ENCODE measurements at places on chromosomes 5 and 9. TPM values are rescaled to one million over a fixed set of nuclear protein-coding genes. Genes with fewer than 3 reads are reported as not detected.

ZNF483 gene
- 2.8 TPM for total RNA-seq

ADAMTS16 gene
- total RNA-seq = not detected

KIF20A gene
- total RNA-seq = 29.3 TPM

PCDHGA6 gene
- 0.22 TPM for total RNA-seq

OLFM1 gene
- not detected for total RNA-seq

EFNA5 gene
- not detected for total RNA-seq

PHYHD1 gene
- total RNA-seq = not detected

C9orf153 gene
- total RNA-seq = 0.27 TPM

RASGRF2 gene
- total RNA-seq = 11.1 TPM

TEK gene
- not detected for total RNA-seq

CCDC112 gene
- 2.2 TPM for total RNA-seq

FBN2 gene
- 0.20 TPM for total RNA-seq

ADGRD2 gene
- total RNA-seq = not detected

ROPN1L gene
- not detected for total RNA-seq

AMACR gene
- total RNA-seq = 11.3 TPM

- DNase-seq = no peak
These were observed 276.4 kb downstream of the CDK5RAP2 start for GRCh38 chr9:120303519-120303918.

DNA sequence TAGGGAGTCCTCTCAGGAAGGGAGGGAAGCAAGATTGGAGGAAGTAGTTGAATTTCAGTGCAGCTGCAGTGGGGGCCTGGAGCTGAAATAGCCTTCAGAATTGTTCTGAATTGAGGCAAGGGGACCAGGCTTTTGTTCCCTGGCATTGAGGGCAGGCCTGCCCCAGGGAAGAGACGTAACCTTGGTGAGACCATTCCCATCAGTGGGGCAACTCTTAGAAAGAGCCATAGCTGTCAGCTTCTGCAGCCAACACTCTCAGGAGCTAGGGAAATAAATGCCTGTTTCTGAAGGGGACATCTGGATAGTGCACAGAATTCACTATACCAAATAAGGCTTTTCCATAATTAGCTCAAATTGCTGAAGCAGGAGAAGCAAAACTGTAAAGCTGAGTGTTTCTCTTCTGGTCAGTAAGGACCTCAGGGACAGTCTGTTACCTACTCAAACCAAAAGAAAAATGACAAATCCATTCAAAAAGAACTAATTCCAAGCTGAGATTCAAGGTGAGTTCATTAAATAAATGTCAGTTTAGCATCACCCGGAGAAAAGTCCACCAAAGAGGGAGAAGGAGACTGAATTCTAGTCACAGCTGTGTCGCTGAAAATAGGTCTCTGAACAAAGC lies 44.0 kb downstream of the LYRM7 start:
- DNase-seq = no peak

GRCh38 chr5:92635001-92635461 lies 946.0 kb downstream of the NR2F1-AS1 start:
- no peak for DNase-seq

DNA sequence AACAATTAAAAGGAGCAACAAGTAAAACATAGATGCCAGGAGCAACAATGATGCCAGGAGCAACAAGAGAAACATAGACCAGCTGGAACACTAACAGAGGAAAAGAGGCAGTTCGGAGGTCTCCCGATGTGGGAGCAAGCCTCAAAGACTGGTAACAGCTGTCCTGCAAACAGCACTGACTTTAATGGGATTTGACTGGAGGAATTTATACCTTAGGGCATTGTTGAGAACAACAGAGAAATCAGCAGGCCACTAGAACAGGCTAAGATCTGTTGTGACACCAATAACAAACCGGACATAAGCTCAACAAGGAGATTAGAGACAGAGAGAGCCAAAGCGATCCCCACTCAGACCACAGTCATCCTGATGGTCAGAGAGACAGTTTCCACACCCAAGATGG lies 11.8 kb upstream of the SYK start:
- no peak for DNase-seq

GRCh38 chr9:97749928-97750327 lies 52.8 kb upstream of the XPA start:
- DNase-seq = no peak

DNA sequence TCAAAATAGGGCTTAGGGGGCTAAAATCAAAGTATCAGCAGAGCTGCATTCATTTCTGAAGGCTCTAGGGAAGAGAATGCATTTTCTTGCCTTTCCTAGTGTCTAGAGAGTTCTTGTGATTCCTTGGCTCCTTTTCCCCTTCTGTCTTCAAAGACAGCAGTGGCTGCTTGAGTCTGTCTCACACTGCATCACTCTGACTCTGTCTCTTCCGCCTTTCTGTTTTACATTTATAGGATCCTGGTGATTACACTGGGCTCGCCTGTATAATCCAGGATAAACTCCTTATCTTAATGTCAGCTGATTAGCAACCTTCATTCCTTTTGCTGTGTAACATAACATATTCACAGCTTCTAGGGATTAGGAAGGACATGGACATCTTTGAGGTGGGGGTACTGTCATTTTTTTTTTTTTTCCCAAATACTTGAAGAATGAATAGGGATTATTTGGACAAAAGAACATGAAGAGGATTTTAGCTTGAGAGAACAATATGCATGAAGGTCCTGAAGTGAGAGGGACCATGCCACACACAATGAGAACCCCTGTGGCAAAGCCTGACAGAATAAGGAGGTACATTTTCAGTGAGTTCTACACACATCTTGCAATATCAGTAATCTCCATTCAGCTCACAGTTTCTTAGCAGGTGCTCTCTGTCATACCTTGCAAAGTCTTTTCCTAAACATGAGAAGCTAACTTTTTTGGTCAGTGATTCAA lies 267.6 kb downstream of the FAM170A start:
- DNase-seq = no peak

DNA sequence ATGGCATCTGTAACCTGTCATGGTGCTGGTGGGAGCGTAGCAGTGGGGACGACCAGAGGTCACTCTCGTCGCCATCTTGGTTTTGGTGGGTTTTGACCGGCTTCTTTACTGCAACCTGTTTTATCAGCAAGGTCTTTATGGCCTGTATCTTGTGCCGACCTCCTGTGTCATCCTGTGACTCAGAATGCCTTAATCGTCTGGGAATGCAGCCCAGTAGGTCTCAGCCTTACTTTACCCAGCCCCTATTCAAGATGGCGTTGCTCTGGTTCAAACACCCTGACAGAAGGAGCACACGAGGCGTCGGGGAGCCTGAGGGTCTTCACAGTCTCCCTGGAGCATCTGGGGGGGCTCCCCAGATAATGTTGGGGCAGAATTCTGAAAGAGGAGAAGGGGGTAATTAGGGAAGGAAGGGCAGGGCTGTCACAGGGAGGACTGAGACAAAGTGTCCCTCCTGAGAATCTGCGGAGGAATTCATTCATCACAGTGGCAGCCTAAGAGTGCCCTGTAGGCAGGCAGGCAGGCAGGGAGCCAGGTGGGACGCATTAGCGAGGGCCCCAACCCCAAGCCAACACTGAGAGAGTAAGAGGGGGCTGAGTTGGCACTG lies 21.3 kb upstream of the NCS1 start:
- no peak for DNase-seq

DNA sequence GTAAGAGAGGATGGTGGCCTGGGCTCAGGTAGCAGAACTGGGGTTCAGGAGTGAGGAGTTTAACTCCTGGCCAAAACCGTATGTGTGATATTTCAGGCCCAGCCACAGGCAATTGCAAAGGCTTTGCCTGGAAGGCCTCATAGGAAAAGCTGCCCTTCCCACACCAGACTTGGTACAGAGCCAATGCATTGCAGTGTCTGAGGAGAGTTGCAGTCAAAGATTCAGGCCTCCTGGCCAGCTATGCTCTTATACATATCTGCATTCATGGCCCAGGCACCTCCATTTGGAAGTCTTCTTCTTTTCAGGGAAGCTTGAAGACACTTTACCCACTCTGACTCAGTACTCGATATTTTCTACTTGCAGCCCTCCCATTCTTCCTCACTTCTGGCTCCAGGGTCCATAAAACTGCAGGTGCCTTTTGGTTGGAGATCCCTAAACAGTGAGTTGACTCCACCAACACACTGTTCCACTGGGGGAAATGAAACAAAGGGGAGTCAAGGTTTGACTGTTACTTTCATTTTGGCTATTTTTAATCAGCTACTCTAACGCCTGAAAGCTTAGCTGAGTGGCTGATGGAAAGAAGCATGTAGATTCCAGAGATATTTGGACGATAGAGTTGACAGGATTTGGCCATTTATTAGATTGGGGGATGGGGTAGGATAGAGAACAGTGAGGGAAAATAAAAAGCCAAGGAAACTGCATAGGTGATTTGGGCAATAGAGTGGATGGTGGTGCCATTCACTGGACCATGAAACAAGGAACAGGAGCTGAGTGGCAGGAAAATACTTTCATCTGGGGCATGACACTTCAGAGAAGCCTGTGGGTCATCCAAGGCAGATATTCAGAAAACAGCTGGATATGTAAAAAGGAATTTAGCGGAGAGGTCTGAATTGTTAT lies 30.6 kb upstream of the IL33 start:
- no peak for DNase-seq

GRCh38 chr5:16508730-16509531 lies 43.3 kb upstream of the ZNF622 start:
- no peak for DNase-seq

- no peak for DNase-seq
These were observed 160.1 kb downstream of the GNAQ start for GRCh38 chr9:77871483-77871882.

DNA sequence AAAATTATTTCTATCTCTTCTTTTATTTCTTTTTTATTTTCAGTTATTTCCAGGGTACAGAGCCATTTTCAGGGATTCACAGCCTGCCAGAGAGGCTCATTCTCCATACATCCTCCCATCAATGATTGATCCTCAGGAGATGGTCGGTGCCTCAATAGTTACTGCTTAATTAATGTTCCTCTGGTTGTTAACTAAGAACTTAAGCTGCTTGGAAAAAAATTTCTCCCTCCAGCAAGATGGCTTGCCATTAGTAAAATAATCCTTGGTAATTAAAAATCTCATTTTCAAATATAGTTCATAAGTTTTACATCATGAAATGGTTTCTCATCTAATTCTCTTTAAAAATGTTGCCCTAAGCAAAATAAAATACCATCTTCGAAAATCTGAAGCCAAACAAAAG lies 20.0 kb downstream of the MARCHF11 start:
- DNase-seq = no peak

GRCh38 chr5:10400831-10401230 lies 40.8 kb upstream of the ROPN1L start:
- no peak for DNase-seq

- DNase-seq = no peak
These were observed 1.6 kb upstream of the RPS6 start for GRCh38 chr9:19381656-19382055.

- no peak for DNase-seq
These were observed 499.2 kb downstream of the CDH18 start for GRCh38 chr5:19488786-19489185.

- DNase-seq = no peak
These were observed 20.7 kb upstream of the EGFLAM start for GRCh38 chr5:38237681-38238080.

DNA sequence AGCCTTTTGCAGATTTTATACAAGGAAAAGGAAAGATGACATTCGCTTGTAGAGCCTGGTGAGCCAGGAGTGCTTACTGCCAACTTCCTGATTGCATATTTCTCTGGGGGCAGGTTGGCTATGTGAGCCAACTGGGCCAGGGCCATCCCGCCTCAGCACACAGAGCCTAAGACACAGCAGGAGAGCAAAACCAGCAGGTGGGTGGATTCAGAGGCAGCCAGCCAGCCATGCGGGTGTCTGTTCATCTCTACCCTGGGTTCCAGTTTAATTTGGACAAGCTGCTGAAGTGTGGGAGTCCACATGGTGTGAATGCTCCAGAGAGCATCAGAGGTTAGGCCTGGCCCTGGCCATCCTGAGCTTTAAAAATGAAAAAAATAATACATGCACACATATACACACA lies 291.4 kb downstream of the ARHGEF28 start:
- no peak for DNase-seq

- no peak for DNase-seq
These were observed 463.1 kb downstream of the NR2F1-AS1 start for GRCh38 chr5:93117751-93118531.

- DNase-seq = no peak
These were observed 6.5 kb upstream of the FBXL7 start for GRCh38 chr5:15493501-15493900.

DNA sequence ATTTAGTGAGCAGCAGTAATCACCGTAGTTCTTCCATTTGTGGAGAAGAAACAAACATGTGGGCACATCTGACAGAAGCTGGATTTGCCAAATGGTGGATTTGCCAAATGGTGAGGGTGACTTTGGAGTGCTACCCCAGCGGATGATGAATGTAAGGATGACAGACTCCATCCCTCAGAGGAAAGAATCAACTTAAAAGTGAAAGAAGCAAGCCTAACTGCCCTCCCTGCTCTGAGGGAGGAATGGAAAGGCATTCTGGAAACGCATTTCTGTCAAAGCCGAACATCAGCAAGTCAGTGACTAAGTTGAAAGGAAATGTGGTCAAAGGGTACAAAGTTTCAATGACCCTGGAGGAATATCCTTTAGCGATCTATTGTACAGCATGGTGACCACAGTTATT lies 143.5 kb downstream of the GPBP1 start:
- no peak for DNase-seq

DNA sequence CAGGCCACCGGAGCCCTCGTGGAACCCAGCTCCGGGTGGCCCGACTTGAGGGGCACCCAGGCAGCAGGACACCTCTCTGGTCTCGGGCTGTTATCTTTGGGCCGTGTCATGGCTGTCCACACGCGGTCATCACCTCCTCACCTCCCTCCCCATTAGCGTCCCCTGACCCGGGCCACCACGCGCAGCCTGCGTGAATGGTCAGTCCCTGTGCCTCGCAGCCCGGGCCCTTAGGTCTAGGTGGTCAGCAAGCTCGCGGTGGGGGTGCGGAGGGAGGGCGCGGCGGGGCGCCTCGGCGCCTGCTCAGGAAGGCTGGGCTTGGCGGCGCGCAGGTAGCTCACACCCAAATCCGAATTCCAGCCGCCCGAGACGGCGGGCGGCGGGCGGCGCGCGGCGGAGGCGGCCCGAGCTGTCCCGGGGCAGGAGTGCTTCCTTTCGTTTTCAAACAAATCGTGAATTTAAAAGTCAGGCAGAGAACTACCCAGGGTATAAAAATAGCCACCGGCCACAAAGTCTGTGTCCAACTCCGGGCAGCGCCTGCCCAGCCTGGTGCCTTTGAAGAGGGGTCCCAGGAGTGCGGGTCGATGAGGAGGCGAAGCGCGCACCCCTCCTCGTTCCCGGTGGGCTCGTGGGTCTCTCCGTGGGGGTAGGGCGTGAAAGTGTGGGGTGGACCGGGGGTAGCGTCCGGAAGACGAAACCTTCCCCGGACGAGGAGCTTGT lies 1.0 kb upstream of the RXRA start:
- DNase-seq = peak; percentile 24

GRCh38 chr5:104412649-104413240 lies 850.2 kb upstream of the NUDT12 start:
- DNase-seq = no peak
